ENCODE measurements at places on chromosomes 1 and 21. TPM values are rescaled to one million over a fixed set of nuclear protein-coding genes. Genes with fewer than 3 reads are reported as not detected.

GRCh38 chr1:183817576-183818288 lies 12.8 kb downstream of the RGL1 start:
- DNase-seq, result no peak

SELE gene
- 9.9 TPM for total RNA-seq

LRIG2 gene
- total RNA-seq, result 24.9 TPM

SLC37A1 gene
- 12.7 TPM for total RNA-seq

FCMR gene
- 4.4 TPM for total RNA-seq

DNA sequence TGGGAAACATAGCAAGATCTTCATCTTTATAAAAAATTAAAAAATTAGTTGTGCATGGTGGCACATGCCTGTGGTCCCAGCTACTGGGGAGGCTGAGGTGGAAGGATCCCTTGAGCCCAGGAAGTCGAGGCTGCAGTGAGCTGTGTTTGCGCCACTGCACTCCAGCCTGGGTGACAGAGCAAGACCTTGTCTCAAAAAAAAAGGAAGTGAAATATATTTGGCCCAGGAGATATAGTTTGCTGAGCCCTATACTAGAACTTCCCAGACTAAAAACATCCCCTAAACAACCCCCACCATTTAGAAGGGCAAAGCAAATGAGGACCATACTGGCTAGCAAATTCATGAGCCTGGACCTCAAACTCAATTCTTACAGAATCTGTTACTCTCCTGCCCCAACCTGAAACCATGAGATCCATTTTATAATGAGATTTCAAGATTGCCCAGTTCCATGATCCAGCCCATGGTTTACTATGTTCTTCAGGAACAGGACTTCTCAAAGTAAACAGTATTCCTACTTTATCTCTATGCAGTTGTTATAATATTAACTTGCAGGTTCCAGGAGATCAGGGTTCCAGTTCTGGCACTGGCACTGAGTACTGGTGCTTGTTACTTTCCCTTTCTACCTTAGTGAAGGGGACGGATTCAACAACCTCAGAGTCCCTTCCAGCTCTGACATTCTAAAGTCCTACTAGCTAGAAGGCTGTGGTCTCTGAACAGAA lies 48.9 kb upstream of the TADA1 start:
- DNase-seq, result no peak

GREM2 gene
- 7.2 TPM for total RNA-seq

GRCh38 chr1:163596541-163597258 lies 274.9 kb downstream of the NUF2 start:
- DNase-seq, result no peak

- DNase-seq, result no peak
Measured at GRCh38 chr1:65894738-65895605, 102.3 kb downstream of the PDE4B start.

ZBTB8A gene
- total RNA-seq, result 13.3 TPM

GRCh38 chr1:151196292-151196800 lies 2.0 kb upstream of the PIP5K1A start:
- peak; percentile 90 for DNase-seq

FHAD1 gene
- 3.8 TPM for total RNA-seq

DNA sequence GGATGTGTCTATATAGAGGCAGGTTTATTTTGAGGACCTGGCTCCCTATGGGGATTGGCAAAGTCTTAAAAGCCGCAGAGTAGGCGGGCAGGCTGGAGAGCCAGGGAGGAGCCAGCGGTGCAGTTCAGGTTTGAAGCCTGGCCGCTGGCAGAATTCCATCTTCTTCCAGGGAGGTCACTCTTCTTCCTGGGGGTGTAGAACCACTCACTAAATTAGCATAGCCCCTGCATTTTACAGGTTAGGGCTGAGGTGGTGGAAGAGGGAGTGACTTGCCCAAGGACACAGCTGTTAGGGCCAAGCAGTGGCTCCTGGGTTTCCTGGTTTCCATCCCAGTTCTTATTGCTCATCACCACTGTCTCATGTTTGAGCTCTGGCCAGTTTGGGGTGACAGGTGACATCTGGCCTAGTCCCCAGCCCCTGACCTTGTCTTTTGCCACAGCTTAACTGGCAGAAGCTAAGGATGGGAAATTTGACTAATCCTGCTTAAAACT lies 1.4 kb downstream of the PINK1 start:
- peak; percentile 45 for DNase-seq

DNA sequence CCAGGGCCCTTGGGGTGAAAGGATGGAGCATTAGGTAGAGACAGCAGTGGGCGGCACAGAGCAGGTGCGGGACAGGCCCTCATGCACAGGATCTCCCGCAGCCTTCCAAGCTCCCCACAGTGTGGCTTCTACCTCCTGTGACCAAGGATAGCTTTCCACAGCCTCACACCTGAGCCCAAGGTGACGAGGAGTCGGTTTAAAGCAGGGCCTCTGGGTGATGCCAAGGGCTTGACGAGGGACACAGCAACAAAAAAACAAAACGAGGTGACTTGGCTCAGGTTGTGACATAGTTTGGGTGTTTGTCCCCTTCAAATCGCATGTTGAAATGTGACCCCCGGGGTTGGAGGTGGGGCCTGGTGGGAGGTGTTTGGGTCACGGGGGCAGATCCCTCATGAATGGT lies 15.3 kb downstream of the RSPH1 start:
- DNase-seq, result no peak

HSD3B1 gene
- total RNA-seq, result not detected

- no peak for DNase-seq
Measured at GRCh38 chr1:243946253-243946652, 96.2 kb upstream of the AKT3 start.

DNA sequence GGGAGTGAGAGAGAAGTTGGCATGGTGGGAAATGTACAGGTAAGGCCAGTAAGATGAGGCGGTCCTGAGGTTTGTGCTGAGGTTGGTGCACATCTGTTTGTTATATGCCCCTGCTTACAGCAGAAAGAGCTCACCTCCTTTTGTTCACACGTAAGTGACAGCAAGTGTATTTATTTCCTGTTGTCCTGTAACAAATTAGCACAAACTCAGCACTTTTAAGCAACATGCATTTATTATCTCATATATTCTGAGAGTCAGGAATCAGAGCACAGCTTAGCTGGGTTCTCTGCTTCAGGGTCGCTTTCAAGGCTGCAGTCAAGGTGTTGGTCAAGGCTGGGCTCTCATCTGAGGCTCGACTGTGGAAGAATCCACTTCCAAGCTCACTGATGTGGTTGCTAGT lies 45.8 kb downstream of the TENT5C start:
- no peak for DNase-seq

AMY2A gene
- not detected for total RNA-seq

INSRR gene
- 0.21 TPM for total RNA-seq

GRCh38 chr1:236156512-236157208 lies 14.3 kb downstream of the GPR137B start:
- DNase-seq, result no peak

GRCh38 chr1:999725-1000356 lies at the start of gene HES4:
Gene HES4, minus strand, starts transcription at chr1:1000097. Its CDS starts 124 bp downstream, at chr1:999973.
- DNase-seq, result peak; percentile 97

MXRA8 gene
- 95.3 TPM for total RNA-seq

KIAA1614 gene
- 10.2 TPM for total RNA-seq

DNA sequence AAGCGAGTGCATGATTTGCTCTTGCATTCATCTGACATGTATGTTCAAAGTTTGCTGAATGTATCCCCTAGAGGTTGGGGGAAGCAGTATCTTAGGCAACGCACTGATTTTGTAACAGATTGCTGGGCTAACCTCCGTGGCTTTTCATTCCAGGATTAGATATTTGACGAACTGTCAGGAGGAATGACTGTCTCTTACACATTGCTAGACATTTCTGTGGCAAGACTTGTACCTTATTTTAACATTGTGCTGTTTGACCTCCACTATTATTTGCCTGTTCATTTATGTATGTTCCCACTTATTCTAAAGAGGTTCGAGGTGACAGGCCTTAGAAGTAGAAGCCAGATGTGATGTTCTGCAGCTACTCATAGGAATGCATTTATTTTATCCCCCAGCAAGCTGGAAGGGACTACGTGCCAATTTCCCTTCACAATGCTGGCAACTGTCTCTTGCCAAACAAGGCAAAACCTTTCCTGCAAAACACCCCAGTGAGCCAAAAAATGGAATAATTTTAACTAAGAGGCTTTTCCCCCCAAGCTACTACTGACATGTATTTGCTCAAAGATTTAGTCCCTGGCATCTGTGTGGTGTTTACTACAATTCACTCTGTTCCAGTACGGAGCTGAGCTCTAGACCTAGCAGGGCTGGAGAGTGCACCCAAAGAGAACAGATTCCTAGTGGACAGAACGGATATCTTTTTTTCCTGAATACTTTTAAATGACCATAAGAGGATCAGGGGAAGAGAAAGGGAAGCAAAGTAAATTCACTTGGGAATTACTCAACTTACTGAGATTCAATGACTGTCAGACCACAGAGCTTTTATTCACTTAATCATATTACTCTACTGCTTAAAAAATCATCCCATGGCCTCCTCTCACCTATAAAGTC lies 646.2 kb downstream of the SMYD3 start:
- DNase-seq, result peak; percentile 79

- DNase-seq, result no peak
Measured at GRCh38 chr1:113610372-113610771, 148.9 kb downstream of the PHTF1 start.

DNA sequence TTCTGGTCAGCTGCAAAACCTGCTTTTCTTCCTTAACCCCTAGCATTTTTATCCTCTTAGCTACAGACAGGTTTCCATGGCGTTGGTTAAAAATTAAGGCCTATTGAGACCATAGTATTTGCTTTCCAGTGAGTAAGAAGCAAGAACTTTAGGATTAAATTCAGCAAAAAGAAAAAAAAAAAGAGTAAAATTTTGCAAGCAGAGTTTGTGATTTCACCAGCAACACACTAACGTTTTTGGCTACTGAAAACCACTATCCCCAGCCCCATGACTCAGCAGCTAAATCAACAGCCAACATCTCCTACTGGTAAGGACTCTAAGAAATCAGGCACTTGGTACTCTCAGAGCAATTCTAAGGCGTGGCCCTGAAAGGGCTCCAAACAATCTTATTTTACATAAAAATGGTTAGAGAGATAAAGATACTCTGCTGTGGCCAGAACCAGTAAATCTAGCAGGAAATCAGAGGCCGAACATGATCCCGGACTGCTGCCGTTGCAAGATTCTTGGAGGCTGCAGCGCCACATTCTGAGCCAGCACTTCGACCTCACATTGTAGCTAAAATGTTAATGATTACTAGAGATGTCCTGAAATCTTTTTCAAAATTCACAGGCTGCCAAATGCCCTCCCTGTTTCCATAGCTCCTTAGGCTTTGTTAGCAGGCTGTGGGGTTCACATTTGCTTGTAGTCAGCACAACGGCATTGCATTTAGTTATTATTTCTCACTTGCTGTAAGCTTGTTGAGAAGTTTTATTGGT lies 1.6 kb upstream of the ENO1 start:
- peak; percentile 47 for DNase-seq

- DNase-seq, result no peak
Measured at GRCh38 chr1:245779797-245780755, 625.3 kb downstream of the KIF26B start.

- peak; percentile 20 for DNase-seq
Measured at GRCh38 chr21:34180407-34180806, 107.0 kb downstream of the MRPS6 start.

DNA sequence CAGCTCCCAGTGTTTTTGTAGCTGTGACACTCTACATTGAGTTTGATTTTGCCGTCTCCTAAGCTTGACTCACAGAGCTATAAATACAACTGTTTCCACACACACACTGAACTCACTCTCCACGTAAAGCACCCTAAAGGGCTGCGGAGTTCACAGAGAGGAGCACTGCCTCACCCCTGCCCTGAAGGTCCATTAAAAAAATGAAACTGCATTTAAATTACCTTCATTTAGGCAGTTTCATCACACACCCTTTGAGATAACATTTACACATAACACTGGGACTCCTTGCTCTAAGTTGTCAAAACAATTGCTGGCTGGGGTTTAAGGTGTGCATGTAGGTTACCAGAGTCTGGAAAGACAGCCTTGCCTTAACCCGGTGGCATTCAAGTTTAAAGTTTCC lies 137.1 kb upstream of the MAGI3 start:
- peak; percentile 10 for DNase-seq

DNA sequence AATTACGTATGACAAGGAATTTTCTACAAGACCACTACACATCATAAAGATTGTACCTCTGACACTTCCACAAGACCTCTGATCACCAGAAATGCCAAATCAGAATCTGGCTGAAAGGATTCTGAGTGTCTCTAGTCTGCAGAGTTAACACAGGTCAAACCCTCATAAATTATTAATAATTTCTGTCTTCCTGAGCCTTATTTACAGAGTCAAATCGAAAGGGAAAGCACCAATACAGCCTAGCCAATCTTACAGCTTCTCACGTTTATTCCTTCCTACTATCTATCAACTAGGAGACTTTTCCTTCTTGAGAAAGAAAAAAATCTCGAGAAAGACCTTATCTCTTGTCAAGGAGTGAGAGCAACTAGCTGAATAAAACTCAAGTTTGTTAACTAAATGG lies 2151.6 kb downstream of the MRPL39 start:
- DNase-seq, result no peak

- no peak for DNase-seq
Measured at GRCh38 chr21:45506241-45506817, 35.9 kb downstream of the SLC19A1 start.

- DNase-seq, result no peak
Measured at GRCh38 chr1:43271186-43272118, 1.7 kb downstream of the TMEM125 start.

DNA sequence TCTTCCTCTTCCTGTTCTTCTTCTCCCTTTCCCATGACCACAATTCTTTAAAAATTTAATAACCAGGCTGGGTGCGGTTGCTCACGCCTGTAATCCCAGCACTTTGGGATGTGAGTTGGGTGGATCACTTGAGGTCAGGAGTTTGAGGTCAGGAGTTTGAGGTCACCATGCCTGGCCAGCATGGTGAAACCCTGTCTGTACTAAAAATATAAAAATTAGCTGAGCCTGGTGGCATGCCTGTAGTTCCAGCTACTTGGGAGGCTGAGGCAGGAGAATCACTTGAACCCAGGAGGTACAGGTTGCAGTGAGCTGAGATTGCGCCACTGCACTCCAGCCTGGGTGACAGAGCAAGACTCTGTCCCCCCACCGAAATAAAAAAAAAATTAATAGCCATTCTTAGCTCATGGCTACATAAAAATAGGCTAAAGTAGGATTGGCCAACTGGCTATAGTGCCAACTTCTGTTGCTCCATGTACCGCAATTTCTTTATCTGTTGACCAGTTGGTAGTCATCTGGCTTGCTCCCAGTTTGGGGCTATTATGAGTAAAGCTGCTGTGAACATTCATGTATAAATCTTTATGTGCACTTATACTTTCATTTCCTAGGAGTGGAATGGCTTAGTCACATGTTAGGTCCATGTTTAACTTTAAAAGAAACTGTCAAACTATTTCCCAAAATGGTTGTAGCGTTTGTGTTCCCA lies 136.3 kb downstream of the PEX14 start:
- no peak for DNase-seq
